Sigmoid colon (tissue), 7 donors: ENCODE measurements at places on chromosomes 7 and 10. TPM values are rescaled to one million over a fixed set of nuclear protein-coding genes. Genes with fewer than 3 reads are reported as not detected.

DNA sequence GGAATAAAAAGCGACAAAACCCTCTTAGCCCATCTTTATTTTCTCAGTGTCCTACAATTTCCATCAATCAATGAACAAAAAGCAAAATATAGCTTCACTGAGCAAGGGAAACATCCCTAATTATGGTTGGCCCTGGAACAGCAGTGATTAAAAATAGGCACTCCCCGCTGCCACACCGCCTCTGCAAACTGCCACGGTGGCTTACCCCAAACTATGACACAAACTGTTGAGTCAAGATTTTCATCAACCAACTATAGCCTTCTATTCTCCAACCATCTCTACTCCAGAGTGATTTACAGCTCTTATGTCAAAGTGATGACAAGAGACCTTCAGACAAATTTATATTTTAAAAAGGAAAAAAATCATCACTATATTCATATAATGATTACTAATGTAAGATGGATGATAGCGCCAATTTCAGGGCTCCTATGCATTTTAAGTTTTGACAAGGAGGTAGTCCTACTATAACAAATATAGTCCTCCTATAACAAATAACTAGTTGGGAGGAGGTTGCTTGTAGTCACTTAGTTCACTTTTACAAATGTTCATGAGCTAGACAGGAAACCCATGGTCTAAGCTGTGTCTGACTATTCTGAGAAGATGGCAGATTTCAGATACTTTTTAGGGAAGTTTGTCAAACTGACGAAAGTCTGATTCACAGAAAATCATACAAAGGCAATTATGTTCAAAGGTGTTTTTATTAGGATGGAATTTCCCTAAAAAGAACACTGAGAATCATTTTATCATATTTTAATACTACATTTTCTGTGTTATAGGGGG, 26.3 kb downstream of the DENND11 start:
- H3K27ac ChIP-seq, result no peak overlapping the region
- DNase-seq, result no peak
- no peaks in the 10 kb centered on the region for H3K27me3 ChIP-seq
- H3K36me3 ChIP-seq, result peaks cover 39% of the 10 kb centered on the region

GRCh38 chr7:75966190-75966961, 28.0 kb downstream of the TMEM120A start:
- H3K27ac ChIP-seq, result peak overlapping the region; percentile 95
- peak overlapping the region; percentile 37 for H3K4me3 ChIP-seq
- H3K36me3 ChIP-seq, result no peaks in the 10 kb centered on the region

GRCh38 chr10:62302760-62303159, 34.1 kb upstream of the RTKN2 start:
- no peaks in the 10 kb centered on the region for H3K27me3 ChIP-seq
- no peaks in the 10 kb centered on the region for H3K36me3 ChIP-seq
- DNase-seq, result no peak

The MASTL gene
- total RNA-seq, result 4.7 TPM

The SLC13A1 gene
- total RNA-seq, result not detected

The VSTM4 gene
- 13.3 TPM for total RNA-seq

- no peak for DNase-seq
- H3K4me1 ChIP-seq, result no peaks in the 10 kb centered on the region
- H3K27me3 ChIP-seq, result no peaks in the 10 kb centered on the region
- no peak overlapping the region for H3K27ac ChIP-seq
- no peaks in the 10 kb centered on the region for H3K36me3 ChIP-seq
- no peak overlapping the region for H3K4me3 ChIP-seq
Measured at GRCh38 chr10:126468876-126469643, 80.8 kb upstream of the ADAM12 start.

GRCh38 chr10:71767420-71768035, 5.8 kb downstream of the VSIR start:
- H3K4me3 ChIP-seq, result no peak overlapping the region
- no peaks in the 10 kb centered on the region for H3K27me3 ChIP-seq
- H3K27ac ChIP-seq, result peak overlapping the region; percentile 90
- H3K4me1 ChIP-seq, result peaks cover 99% of the 10 kb centered on the region
- no peak for DNase-seq

DNA sequence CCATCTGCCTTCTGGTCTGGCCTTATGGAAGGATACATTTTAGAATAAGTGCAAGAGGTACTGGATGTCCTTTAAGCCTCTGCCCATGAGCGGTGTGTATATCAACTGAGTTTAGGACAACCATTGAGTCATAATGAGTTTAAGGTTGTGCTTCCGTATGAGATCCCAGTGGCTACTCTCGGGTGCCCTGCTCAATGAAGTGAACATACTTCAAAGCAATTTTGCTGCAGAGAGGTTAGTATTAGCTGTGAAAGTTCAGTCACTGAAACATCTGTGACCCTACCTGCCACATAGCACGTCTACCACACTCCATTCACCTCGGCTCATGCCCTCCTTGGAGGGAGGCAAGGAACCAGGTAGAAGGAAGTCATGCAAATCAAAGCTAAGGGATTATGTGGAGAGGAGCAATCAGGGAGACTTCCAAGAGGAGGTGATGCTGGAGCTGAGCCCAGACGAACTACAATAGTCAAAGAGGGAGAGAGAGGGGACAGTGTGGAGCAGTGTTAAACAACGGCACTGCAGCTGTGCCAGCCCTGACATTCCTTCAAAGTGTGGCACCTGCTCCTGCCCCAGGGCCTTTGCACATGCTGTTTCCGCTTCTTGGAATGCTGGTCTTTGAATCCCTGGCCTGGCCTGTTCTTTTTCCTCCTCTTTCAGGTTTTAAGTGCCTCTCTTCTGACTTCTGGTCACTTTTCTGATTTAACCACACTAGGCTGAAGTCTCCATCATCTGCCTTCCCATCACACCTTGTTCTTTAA, 25.4 kb downstream of the BTBD16 start:
- no peak for DNase-seq
- H3K36me3 ChIP-seq, result no peaks in the 10 kb centered on the region
- H3K4me3 ChIP-seq, result no peak overlapping the region
- no peak overlapping the region for H3K27ac ChIP-seq
